Activated T-cell treated with anti-CD3 and anti-CD28 coated beads, Interleukin-2, amount 50 U/mL, for 48 hours (primary cell): ENCODE measurements at places on chromosomes 12 and 14.

- no peak for DNase-seq
These were observed 155.0 kb upstream of the TMPO start for GRCh38 chr12:98360401-98360800.

- DNase-seq: no peak
These were observed 8.2 kb upstream of the SERPINA11 start for GRCh38 chr14:94460631-94461416.

GRCh38 chr14:75911883-75912282, 69.9 kb downstream of the TGFB3 start:
- no peak for DNase-seq

DNA sequence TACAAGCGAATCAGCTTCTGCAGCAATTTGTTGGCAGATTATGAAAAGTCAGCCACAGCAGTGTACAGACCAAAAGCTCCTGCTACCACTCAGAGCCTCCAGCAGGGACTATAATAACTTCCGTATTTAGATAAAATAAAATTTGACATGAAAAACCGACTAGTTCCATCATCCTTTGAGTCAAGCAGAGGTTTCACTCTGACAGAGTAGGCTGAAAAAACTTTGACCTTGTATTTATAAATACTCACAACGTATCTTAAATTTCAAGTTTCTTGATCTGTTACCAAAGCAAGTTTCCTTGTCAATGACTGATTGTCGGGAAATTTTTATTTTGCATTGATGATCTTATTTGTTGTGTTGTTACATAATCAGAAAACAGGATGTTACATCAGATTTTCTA, 283.4 kb downstream of the DAD1 start:
- no peak for DNase-seq

- DNase-seq: no peak
These were observed 79.2 kb downstream of the CCDC88C start for GRCh38 chr14:91338379-91338778.

- DNase-seq: no peak
These were observed 32.0 kb upstream of the CDKN3 start for GRCh38 chr14:54364555-54365415.

DNA sequence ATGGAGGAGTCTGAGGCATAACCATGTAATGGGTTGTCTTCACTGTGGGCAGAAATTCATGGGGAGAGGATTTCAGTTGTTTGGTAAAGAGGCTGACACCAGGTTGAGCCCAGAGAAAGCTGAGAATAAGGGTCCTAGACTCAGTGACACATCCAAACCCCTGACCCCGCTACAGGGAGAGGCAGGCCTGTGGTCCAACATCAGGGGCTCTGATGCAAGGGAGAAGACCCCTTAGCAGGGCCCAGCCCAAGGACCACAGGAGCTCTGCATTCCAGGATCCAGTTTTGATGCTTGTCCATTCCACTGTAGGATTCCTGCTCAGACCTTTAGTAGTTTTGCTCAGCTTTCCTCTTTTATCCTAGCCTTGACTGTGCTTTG, 15.5 kb downstream of the GPR68 start:
- no peak for DNase-seq

- no peak for DNase-seq
These were observed 70.5 kb downstream of the ANO2 start for GRCh38 chr12:5874514-5874913.

DNA sequence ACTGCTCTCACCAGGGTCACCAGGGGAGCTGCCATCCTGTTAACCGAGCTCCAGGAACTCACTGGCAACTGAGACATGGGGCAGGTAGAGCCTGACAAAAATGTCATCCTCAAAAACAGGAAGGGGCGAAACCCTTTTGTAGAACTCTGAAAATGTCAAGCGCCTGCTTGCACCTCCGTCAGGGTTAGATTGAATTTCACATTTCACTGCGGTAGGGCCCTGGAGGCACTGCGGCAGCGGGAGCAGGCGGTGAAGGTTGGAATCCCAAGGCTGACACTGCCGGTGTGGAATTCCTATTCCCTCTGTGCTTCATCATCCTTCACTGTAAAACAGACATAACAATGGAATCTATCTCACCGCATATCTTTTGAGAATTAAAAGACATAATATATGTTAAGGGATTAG, 142.8 kb upstream of the TMCC3 start:
- DNase-seq: no peak

DNA sequence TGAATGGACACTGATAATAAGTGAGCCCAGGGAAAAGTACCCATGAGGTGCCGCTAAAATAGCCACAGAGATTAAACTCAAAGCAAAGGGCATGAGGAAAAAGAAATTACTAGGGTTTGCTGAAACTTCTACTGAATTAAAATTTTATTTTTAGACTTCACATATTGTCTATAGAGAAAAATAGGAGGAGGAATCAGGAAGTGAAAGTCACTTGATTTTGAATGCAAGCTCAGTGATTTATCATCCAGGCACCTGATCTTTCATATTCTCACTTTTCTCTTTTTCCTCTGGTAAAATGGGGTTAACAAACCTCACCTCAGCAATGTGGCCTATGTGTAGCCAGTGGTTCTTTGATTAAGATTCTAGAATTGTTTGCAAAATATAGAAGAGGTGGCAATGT, 479.8 kb downstream of the BCL11B start:
- DNase-seq: no peak

DNA sequence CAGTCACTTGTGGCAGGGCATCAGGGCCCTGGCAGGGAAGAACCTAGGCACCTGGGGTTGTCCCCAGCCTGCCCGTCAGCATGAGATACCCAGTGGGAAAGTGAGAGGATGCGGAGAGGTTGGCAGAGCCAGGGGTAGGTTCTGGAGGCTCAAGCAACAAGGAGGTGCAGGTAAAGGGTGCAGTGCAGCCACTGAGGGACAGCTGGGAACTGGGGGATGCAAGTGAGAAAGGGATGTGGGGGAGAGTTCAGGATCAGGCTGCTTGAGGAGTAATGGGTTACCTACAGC, 18.7 kb downstream of the VASH1 start:
- no peak for DNase-seq

DNA sequence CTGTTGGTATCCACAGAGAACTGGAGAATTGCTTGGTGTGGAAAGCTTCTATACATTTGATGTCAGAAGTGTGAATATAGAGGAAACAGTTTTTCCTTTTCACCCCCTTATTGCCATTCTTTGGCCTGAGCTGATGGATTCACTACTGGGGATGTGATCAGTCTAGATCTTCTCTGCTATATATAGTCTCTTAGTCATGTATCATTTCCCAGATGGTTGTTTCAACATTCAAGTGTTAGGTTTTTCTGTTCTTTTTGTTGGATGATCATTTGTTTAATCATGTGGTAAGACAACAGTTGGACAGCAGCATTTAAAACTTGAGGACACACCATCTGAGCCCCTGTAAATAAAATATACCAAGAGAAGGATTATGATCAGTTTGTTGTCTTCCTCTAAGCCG, 29.6 kb downstream of the TMX1 start:
- DNase-seq: no peak

GRCh38 chr14:23153851-23154796, 29.3 kb downstream of the SLC7A8 start:
- peak; percentile 44 for DNase-seq

DNA sequence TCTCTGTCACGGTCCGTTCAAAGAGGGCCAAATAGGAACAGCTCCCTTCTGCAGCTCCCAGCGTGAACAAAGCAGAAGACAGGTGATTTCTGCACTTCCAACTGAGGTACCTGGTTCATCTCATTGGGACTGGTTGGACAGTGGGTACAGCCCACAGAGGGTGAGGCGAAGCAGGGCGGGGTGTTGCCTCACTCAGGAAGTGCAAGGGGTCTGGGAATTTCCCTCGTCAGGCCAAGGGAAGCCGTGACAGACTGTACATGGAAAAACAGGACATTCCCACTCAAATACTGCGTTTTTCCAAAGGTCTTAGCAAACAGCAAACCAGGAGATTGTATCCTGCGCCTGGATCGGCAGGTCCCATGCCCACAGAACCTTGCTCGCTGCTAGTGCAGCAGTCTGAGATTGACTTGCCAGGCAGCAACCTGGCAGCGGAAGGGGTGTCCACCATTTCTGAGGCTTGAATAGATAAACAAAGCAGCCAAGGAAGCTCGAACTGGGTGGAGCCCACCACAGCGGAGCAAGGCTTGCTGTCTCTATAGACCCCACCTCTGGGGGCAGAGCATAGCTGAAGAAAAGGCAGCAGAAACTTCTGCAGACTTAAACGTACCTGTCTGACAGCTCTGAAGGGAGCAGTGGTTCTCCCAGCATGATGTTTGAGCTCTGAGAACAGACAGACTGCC, 22.7 kb downstream of the SLC38A1 start:
- DNase-seq: no peak

GRCh38 chr12:112331886-112332285, 50.3 kb downstream of the HECTD4 start:
- no peak for DNase-seq

GRCh38 chr12:45329238-45329637, 113.3 kb downstream of the ANO6 start:
- no peak for DNase-seq

DNA sequence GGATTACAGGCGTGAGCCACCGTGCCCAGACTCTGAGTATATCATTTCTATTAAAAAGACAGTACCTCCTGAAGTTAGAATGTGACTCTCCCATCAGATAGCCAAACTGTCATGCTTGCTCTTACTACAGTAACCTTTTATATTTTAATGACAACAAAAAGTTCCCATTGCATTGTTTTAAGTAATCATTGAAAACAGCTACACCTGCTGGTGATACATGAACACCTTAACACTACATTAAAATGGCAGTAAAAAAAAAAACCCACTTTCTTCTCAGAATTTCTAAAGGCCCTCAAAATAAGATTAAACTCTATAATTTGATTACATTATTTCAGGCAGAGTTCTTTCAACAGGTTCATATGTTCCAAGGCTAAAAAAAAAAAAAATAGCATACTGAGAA, 76.7 kb downstream of the SH2B3 start:
- no peak for DNase-seq

DNA sequence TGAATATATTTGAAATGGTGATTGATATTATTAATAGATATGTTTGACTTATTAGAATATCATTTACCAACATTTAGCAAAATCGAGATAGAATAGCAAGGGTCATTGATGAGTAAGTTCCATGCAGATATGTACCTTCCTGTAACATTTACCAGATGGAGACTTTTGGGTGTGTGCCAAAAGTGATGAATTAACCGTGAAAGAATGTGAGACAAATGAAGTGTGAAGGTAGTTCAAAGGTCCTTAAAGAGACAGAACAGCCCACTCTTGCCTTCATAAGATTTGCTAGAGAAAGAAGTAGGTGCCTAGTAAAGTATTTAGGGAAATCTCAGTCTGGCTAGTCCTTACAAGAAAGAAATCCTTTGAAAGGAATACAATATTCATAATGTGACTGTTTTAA, 45.5 kb downstream of the FGD4 start:
- no peak for DNase-seq

DNA sequence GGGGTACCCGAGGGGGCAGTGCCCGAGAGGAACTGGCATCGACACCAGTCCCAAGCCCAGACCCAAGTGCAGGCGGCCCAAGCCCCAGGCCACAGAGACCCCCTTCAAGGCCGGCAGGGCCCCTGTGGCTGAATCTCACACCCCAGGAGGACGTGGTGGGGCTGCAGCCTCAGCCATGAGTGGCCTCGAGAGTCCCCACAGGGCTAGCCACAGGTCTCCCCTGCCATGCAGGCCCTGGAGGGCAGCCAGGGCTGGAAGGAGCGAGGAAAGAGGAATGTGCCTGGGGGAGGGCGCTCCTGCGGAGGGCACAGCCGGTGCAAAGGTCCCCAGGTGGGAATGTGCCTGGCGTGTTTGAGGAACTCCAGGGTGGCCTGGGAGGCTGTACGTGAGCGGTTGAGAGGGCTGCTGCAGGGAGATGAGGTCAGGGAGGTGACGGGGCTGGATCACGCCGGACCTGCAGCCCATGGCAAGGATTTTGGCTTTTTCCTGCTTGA, 86.1 kb downstream of the NCOR2 start:
- DNase-seq: no peak

- peak; percentile 64 for DNase-seq
These were observed 57.9 kb downstream of the PPP2R5C start for GRCh38 chr14:101819251-101819990.

GRCh38 chr14:104396682-104397470, 182.7 kb upstream of the C14orf180 start:
- no peak for DNase-seq

DNA sequence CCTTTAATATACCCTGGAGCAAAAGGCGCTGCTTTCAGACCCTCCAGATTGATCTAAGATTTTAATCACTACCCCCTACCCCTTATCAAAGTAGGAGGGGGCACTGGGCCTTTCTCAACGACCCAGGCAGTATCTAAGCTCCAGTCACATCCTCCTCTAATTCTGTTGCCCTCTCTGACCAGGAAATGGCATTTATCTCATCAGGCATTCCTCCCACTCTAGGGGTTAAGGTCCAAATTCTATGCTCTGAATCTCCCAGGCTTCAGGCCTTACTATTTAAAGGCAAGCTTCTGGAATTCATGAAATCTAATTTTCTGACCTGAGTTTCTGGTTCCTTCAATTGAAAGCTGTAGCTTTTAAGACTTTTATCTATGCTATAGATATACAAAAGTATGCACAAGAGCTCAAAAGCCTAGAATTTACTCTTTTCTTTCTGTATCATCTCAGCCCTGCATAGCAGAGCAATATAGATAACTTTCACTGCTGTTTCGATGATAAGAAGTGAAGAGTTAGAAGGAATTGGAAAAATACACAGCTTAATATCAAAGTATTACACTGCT, 622.9 kb downstream of the RPS29 start:
- no peak for DNase-seq

DNA sequence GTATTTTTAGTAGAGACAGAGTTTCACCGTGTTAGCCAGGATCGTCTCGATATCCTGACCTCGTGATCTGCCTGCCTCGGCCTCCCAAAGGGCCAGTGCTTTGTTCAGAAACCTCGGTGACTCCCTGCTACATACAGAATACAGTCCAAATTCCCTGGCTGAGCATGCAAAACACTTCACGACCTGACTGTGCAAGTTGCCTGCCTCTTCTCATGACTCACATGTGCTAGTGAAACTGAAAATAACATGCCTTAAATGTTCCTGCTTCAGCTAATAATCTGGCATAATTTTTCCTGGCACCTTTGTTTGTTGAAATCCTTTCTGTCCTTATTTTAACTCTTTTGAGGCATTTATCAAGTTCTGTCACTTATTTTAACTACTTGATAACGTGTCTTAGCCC, 8.2 kb downstream of the DMAC2L start:
- DNase-seq: no peak

- DNase-seq: peak; percentile 58
These were observed 428.1 kb downstream of the NRXN3 start for GRCh38 chr14:78598046-78598920.

DNA sequence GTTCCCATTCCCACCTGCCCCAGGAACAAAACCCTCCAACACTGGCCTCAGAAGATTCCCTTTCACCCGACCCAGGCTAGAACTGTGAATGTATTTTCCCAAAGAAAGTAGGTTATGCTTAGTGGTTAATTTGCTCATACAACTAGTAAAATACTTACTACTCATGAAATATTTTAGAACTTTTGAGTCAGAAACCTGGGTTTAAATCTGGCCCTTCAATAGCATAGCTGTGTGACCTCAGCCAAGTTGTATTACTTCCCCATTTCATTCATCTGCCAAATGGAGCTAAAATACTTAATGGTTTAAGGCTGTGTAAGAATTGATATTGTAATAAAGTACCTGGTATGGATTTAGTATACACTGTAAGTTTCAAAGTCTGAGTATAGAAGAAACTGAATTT, 69.1 kb upstream of the DNM1L start:
- no peak for DNase-seq

GRCh38 chr12:42582050-42582449, 7.5 kb downstream of the PRICKLE1 start:
- no peak for DNase-seq

- no peak for DNase-seq
These were observed 32.4 kb downstream of the DENND5B start for GRCh38 chr12:31558521-31558920.
